Adipocyte (in vitro differentiated cells): ENCODE measurements at places on chromosomes 16 and 17.

DNA sequence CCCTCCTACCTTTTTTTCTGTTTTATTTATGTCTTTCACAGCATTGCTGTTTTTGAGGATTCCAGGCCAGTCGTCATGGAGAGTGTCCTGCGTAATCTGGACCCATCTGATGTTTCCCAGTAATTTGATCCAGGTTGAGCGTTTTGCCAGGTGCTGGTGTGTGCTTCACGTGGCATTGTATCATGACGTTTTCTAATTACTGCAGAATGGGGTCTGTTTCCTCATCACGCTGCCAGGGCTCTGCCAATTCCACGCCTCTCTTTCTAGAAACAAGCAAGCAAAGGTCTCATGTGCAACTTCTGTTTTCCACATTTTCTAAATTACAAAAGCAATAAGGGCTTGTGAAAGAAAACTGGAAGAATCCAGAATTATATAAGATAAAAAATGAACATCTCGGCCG lies 28.3 kb upstream of the BHLHA9 start:
- DNase-seq: peak; percentile 42

DNA sequence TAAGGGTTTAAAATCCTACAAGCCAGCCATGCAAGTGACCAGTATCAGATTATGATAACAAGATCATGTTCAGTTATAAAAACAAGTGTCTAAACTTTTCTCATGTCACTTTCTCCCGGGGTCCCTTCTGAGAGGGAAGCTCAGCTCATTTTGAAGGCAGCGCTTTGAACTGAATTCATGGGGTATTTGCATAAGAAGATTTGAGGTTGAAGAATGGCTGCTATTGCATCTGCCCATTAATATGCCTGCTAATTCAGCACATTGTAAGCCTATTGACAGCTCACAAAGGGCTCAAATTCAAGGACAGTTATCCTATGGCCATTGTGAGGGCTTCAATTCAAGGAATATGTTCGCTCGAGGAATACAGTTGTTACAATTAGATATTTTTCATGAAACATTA lies 290.2 kb upstream of the IRX3 start:
- DNase-seq: no peak

GRCh38 chr17:29129731-29130130 lies 50.5 kb downstream of the MYO18A start:
- DNase-seq: no peak

GRCh38 chr17:57577751-57578607 lies 167.1 kb downstream of the CCDC182 start:
- peak; percentile 76 for DNase-seq

DNA sequence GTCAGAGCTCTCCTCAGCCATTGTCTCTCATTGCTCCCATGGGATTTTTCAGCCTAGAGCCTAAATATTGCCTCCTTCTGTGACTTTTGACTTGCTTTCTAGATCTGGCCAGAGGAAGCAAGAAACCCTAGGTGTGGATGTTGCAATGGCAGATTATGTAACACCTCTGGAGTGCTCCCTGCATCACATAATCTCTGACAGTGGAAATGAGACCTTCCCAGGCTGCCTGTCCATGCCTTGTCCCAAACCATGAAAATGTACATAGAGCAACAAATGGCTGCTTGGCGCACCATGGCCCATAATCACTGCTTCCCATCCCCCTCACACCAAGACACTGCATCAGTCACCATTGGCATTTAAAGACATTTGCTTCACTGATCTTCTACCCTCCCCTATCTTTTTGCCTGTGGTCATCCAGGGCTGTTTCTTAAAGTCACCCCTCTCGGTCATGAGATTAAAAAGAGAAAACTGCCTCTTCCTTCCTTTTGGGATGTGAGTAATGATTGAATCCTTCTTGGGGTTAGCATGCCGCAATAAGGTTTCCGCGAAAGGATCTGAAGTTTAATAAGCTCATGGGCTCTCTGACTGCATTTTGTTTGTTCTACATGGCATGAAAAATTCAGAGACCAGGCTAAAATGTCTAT lies 34.2 kb upstream of the CCL2 start:
- no peak for DNase-seq

GRCh38 chr16:78249832-78250231 lies 150.4 kb downstream of the WWOX start:
- DNase-seq: no peak

GRCh38 chr17:4665027-4665426 lies 23.5 kb upstream of the ALOX15 start:
- DNase-seq: no peak

- DNase-seq: no peak
These were observed 16.1 kb upstream of the NAGS start for GRCh38 chr17:43988301-43988700.

- DNase-seq: peak; percentile 59
These were observed 22.1 kb upstream of the PHF12 start for GRCh38 chr17:28973425-28973824.

- no peak for DNase-seq
These were observed 21.2 kb downstream of the ZNF469 start for GRCh38 chr16:88403794-88404581.

- peak; percentile 93 for DNase-seq
These were observed 21.4 kb downstream of the ALOX15B start for GRCh38 chr17:8060274-8060673.

DNA sequence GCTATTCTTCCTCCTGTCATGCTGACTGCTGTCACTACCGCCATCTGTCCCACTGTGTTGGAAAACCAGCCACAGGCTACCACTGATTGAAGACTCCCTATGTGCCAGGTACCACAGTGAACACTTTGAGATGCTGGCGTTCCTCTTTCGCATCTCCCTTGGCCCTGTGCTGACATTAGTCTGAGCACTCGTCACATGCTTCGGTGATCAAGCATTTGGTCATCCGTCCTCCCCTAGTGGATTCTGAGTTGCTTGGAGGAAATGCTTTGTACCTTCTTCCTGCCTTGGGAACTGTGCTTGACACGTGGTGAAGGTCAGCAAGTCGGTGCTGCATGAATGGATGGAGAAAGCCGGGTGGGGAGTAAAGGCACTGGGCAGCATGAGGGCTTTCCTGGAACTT lies 260.1 kb downstream of the SNX29 start:
- no peak for DNase-seq

DNA sequence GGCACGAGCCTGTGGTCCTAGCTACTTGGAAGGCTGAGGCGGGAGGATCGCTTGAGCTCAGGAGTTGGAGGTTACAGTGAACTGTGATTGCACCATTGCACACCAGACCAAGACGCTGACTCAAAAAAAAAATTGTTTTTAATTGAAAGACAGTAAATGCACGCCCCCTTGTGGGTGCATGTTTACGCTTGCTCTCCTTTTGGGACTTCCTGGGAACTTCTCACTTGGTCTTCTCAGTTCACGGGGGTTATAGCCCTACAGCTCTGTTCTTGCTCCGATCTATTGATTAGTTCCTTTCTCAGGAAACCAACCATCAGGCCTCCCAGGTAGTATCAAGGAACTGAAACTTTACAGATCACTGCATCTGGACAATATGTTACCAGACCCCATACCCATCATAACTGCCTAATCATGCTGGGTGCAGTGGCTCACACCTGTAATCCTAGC lies 14.2 kb upstream of the RIPOR1 start:
- DNase-seq: peak; percentile 95

GRCh38 chr16:9503251-9503984 lies 412.0 kb downstream of the HAPSTR1 start:
- DNase-seq: no peak

- peak; percentile 24 for DNase-seq
These were observed 83.6 kb downstream of the RGS9 start for GRCh38 chr17:65220732-65221131.

DNA sequence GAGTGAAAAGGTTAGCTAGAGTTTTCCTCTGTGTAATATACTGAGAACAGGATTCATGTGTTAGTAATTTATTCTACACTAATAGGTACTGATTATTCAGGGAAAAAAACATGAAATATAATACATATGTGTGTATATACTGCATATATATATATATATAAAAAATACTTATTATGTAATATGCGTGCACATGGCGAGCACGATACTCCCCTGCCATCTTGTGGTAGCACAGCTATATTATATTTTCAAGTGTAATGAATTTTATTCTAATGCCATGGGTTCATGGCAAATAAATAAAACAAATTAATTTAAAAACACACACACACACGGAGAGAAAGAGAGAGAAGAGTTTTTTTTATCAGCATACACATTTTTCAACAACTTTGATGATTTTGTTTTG lies 460.6 kb downstream of the KCNJ2 start:
- DNase-seq: peak; percentile 24

DNA sequence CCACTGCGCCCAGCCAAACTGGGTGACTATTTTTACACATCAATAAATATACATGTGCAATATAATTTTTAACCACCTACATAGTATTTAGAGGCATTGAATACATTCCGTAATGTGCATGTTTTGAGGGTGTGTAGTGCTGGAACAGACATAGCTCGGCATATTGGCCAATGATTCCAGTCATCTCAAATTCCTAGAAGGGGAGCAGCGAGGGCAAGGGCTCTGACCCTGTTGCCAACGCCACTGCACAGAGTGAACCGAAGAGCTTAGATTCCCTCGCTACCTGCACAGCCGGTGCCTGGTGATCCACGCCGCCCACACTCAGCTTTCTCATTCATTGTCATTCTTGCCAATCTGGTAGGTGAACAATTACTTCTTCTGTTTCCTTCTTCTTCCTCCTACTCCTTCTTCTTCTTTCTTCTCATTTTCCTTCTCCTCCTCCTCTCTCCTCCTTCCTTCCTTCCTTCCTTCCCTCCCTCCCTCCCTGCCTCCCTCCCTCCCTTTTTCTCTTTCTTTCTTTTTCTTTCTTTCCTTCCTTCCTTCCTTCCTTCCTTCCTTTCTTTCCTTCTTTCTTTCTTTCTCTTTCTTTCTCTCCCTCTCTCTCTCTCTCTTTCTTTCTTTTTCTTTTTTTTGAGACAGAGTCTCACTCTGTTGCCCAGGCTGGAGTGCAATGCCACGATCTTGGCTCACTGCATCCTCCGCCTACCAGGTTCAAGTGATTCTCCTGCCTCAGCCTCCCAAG lies 26.3 kb upstream of the ATP2A3 start:
- DNase-seq: no peak

DNA sequence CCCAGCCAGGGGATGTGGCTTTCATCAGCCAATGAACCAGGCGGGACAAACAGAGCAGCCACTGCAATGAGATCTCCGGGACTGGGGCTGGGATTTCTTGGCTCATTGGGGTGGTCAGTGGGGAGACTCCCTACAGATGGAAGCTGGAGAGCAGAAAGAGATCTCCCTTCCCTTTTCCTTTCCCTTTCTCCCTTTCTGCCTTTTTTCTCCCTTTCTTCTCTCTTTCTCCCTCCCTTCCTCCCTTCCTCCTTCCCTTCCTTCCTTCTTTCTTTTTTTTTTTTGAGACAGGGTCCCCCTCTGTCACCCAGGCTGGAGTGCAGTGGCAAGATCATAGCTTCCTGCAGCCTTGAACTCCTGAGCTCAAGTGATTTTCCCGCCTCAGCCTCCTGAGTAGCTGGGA lies 14.0 kb downstream of the LAT start:
- DNase-seq: no peak

DNA sequence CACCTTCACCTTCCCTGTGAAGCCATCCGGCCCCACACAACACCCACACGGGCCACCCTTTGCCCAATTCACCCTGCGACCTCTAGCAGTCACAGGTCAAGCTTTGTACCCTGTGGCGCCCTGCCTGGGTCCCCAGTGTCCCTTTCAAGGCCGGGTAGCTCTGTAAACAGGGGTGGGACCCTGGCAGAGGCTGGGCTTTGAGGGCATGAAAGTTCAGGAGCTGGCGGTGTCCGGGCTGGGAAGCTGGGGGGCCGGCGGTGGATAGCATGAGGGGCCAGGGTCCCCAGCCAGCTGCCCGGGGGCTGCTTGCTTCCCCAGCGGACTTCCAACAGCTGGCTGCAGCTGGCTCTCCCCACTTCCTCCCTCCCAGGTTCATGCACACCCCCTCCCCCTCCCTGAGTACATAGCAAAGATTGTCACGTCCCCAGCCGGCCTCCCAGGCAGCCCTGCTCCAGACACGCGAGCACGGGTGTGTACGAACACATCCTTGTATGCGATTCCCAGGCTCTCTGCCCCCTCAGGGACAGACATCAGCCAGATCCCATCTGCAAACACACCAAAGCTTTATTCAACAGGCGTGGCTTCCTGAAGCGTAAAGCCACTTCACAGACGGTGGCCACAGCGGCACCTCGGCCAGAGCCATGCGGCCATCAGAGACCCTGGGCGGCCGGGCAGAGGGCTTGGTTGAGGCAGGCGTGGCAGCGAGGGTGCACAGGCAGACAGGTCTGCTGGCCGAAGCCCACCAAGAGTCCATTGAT lies 8.2 kb downstream of the NTHL1 start:
- DNase-seq: peak; percentile 96

- no peak for DNase-seq
These were observed 26.0 kb downstream of the FA2H start for GRCh38 chr16:74748616-74749026.

DNA sequence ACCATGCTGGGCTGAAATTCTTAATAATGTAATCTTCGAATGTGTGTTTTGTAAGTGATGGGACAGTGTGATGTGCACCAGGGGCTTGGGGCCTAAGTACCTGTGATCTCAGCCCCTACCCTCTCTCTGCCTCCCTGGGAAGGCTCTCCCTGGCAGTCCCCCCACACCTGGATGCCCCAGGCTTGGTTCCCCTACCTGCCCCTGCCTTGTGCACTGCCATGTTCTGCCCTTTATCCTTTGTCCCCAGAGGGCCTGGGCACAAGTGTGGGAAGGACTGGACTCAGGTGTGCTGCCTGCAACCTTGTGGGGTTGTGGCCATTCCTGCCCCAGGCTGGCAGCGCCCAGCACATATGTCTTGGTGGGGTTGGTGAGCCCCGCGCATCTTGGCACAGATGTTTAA lies 55.4 kb upstream of the CREBBP start:
- DNase-seq: no peak

DNA sequence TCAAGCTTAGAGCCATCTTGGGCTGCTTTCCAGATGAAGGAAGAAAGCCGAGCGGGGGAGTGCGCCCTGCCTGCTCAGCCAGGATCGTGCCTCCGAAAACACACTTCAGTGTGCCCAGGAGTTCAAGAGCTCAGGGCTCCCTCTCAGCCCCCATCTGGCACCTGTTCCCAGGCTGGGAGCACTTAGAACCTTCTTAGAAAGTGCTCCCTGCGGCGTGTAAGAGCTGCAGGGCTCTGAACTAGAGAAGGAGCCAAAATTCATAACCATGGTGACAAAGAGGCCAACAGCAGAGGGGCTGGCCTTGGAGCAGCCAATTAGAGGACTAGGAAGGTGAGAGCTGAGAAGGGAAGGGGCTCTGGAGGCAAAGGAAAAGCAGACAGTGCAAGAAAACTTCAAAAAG lies 59.0 kb upstream of the TNRC6C start:
- no peak for DNase-seq

- DNase-seq: no peak
These were observed 30.8 kb upstream of the MYOCD start for GRCh38 chr17:12634789-12635414.
